Activated CD4-positive, alpha-beta T cell treated with anti-CD3 and anti-CD28 coated beads, Interleukin-2, amount 10 ng/mL, durations not matched to agents 7 days and 5 days (primary cell): ENCODE measurements at places on chromosomes 12 and 14.

- no peak for DNase-seq
Measured at GRCh38 chr12:125944446-125944845, 879.2 kb downstream of the AACS start.

DNA sequence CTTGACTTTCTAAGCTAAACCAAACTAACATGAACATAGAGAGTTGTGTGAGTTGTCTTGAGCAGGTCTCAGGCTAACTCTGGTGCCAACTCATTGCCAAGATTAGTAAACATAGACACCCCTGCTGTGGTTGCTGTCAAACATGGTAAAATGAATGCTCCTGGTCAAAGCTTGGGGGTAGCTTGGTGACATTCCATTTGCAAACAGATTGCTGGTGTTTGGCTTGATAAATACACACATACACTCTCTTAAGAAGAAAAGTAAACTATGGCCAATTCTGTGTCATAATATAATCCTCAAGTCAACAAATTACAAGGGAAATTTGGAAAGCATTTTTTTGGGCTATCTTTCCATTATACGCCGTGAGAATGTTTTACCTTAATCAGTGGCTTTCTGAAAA, 386.4 kb upstream of the PDE3A start:
- DNase-seq: no peak

DNA sequence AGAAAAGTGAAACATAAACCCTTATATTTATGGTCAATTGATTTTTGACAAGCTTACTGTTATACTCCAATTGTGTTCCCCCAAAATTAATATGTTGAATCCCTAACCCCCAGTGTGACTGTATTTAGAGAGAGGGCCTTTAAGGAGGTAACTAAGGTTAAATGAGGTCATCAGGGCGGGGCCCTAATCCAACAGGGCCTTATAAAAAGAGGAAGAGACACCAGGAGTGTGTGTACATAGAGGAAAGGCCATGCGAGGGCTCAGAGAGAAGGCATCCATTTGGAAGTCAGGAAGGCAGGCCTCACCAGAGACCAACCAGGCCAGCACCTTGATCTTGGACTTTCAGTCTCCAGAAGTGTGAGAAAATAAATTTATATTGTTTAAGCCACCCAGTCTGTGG, 6.5 kb upstream of the VTI1B start:
- no peak for DNase-seq

- DNase-seq: no peak
Measured at GRCh38 chr12:131521326-131521725, 189.6 kb upstream of the SFSWAP start.

DNA sequence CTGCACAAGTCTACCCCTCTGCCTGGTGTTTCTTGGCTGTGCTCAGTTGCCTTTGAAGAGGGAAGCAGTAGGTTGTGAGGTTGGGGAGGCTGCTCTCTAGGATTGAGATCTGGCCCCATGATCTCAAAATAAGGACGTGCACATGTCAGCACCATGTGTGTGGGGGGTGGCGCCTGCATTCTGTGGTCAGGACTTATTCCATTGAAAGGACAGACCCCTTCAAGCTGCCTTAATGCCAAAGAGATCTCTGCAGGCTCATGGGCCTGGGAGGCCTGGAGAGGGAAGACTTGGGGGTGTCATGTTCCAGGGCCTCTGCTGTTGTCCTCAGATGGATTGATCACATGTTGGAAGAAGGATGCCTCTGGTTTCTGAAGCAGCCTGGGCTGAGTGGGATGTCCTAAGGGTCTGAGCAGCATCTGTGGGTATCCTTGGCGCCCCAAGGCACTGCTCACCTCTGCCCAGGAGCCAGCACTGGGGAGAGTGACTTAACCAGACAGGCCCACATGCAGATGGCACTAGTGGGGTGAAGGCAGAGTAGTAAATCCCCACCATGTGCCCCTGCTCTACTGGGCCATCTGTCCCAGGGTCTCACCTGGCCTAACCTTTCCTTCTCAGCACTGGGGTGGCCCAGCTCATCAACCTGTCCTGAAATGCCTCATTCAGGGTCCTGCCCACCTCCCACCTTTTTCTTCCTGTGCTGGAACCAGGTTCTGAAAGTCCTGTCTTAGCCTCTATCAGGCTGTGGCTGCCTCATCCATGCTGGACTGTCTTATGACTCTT, 118.9 kb downstream of the ADGRD1 start:
- no peak for DNase-seq

GRCh38 chr14:23299986-23300686, 2.5 kb downstream of the PPP1R3E start:
- no peak for DNase-seq

- DNase-seq: no peak
Measured at GRCh38 chr12:91772411-91772810, 373.2 kb downstream of the BTG1 start.

GRCh38 chr12:27233814-27234213, 10.3 kb upstream of the STK38L start:
- no peak for DNase-seq

GRCh38 chr14:98345161-98345560, 926.8 kb downstream of the BCL11B start:
- no peak for DNase-seq
